Hematopoietic multipotent progenitor cell treated with erythropoietin and hydrocortisone succinate and interleukin-3 and kit ligand, for 4 days (in vitro differentiated cells): ENCODE measurements at places on chromosomes 2 and 18.
A peak's percentile ranks its signal among the peaks of the same experiment; 100 is the strongest.

DNA sequence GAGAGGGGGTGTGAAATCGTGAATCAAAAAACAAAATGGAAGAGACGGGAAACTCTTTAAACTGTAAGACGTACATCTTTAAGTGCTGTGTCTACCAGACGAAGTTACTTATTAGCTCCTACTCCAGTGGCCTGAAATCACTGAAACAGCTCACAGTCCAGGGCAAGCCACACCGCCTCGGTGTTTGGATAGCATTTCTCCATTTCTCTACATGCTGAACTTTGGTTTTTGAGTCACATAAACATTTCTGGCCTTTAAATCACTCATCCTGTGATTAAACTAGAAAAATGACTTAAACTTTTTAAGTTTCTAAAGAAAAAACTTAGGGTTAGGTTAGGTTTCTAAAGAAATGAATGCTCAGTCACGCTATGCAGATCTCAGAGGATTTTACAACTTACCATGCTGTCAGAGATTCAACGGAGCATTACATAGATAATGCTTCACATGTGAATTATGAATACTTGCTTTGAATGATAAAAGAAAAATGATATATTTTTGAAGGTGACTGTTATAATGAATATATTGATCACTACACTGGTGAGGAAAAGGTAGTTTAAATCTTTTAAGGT is 138.4 kb downstream of the MBP start:
- DNase-seq = no peak

- DNase-seq = no peak
These were observed 183.5 kb downstream of the AGAP1 start for GRCh38 chr2:235677276-235677788.

DNA sequence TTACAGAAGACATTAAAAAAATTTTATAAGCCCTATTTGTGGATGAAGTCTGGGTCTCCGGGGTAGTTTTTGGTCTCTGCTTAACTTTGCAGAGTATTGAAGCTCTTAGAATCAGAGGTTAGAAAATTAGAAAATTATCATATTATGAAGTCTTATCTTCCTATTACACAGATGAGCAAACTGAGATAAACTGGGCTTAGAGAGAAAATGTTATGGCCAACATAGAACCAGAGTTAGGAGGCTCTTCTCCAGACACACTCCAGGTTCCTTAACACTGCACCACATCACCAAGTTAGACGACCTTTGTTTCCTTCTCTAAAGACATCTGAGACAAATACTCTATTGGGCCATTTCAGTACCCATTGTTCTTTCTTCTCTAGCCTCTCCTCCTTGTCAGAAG is 36.7 kb upstream of the NEB start:
- no peak for DNase-seq

GRCh38 chr2:128645631-128646030 is 327.0 kb upstream of the HS6ST1 start:
- DNase-seq = no peak

DNA sequence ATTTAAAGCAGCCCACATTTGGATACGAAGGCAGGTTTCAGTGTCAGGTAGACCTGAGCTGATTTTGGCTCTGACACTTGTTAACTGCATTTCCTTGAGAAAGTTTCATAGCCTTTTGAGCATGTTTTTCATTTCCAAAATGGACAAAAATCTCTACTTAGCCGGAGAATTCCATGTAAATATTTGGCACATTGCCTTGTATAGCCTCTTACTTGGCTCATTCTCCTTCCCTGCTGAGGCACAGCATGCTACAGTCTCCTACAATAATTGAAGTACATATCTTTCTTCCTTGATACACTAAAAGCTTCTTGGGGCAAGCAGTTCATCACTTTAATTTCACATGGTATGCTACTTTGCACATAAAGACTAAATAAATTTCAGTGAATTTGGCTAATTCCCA is 772.2 kb upstream of the CHAC2 start:
- no peak for DNase-seq

DNA sequence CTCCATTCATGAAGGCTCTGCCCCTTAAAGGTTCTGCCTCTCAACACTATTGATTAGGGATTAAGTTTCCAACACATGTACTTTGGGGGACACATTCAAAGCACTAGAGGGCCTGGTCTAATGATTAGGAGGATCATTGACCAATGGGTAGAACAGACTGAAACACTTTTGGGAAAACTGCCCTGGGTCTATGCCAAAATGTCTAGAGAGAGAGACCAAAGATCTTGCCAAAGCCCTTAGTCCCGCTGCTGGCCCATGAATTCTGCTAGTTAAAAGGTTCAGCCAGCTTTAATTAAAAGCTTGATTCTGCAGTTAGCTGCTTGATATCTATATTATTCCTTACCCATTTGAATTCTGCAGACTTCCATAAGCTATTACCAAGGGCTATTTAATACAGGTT is 613.2 kb downstream of the SLC4A3 start:
- DNase-seq = no peak

- DNase-seq = no peak
These were observed 94.1 kb downstream of the GBX2 start for GRCh38 chr2:236073867-236074655.

- no peak for DNase-seq
These were observed 124.9 kb upstream of the GYPC start for GRCh38 chr2:126531029-126531428.

GRCh38 chr2:105796791-105797190 is 52.1 kb downstream of the NCK2 start:
- no peak for DNase-seq

DNA sequence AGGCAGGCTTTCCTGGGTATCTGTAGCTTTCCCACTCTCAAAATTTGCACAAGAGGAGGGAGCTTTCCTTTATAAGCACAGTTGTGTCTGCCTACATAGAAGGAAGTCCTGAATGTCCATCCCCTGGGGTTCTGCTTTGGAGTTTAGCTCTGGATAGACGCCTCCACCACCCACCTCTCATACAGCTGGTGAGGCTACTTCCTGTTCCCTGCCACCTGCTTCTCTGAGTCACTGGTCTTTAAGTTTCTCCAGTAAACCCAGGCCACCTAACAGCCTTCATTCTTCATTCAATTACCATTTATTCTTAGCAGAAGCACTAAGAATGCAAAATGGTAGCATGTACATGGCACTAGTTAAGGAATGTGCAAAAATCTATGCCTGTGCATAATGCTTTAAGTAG is 407.8 kb downstream of the CDH2 start:
- DNase-seq = no peak

GRCh38 chr2:189834059-189834458 is 49.8 kb downstream of the PMS1 start:
- DNase-seq = no peak

- DNase-seq = no peak
These were observed 77.5 kb downstream of the CIB4 start for GRCh38 chr2:26563686-26564085.

DNA sequence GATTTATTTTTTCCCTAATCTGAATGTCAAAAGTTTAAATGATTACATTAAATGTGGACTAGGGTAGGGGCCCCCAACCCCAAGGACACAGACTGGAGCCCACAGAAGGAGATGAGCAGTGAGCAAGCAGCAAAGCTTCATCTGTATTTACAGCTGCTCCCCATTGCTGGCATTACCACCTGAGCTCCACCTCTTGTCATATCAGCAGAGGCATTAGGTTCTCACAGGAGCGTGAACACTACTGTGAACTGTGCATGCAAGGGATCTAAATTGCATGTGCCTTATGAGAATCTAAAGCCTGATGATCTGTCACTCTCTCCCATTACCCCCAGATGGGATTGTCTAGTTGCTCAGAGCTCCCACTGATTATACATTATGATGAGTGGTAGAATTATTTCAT is 3.8 kb downstream of the MOB1A start:
- DNase-seq = no peak

- DNase-seq = peak; percentile 64
These were observed 46.3 kb upstream of the CCDC150 start for GRCh38 chr2:196592911-196593881.

DNA sequence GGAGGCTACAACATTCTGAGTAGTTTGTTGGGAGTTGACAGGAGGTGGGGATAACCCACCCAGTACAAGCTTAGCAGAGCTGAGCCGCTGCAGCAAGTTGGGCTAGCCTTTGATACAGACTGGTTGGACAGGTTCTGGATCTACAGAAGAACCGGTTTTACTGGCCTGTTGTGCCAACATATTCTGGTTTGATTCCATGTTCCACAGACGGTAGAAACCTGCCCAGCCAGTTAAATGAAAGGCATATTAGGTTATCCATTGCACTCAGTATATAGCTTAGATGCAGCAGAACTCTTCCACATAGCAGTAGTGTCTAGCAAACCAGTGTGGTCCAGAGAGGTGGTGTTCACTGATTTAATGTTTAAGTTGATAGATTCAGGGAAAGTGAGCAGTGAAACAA is 19.3 kb upstream of the RBBP8 start:
- no peak for DNase-seq

- DNase-seq = peak; percentile 64
These were observed 131.9 kb downstream of the MYO1B start for GRCh38 chr2:191376981-191377629.

GRCh38 chr2:129711816-129712675 is 267.4 kb upstream of the RAB6C start:
- DNase-seq = no peak

DNA sequence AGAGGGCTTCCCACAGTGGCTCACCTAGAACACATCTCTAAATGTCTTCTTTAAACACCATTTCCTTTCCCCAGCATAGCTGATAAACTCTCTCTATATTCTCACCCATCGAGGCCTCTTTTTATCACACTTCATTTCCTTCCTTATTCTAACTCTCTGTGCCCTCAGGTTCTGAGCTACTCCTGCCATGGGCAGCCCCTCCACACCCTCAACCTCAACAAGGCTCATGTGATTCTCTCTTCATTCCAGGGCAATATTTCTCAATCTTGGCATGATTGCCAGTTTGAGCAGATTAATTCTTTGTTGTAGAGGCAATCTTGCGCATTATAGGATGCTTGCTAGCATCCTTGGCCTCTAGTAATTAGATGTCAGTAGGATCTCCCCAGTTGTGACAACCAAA is 999.1 kb downstream of the TSN start:
- peak; percentile 82 for DNase-seq

DNA sequence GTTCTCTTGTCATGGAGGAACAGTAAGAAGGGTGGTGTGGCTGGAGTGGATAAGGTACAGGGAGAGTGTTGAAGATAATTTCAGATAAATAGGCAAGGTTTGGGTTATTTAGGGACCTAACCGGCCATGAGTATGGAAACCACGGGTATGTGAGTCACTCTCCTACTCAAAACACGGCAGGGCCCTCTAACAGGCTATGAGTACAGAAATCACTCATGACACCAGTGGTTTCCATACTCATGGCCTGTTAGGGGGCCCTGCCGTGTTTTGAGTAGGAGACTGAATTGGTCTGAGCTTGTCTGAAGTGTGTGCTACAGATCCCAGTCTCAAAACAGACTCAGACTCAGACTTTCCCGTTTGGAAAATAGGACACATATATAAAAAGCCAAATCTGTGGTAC is 428.4 kb upstream of the HNMT start:
- DNase-seq = no peak

- no peak for DNase-seq
These were observed 315.4 kb downstream of the NCKAP5 start for GRCh38 chr2:133252780-133253355.
